Kidney (tissue), 22 donors: ENCODE measurements at places on chromosomes 3 and 15. TPM values are rescaled to one million over a fixed set of nuclear protein-coding genes. Genes with fewer than 3 reads are reported as not detected.

The GRK7 gene
- not detected for total RNA-seq

The TMCO5A gene
- not detected for total RNA-seq

The ADGRG7 gene
- total RNA-seq: not detected

The RPL22L1 gene
- 45.1 TPM for total RNA-seq

The STARD9 gene
- total RNA-seq: 7.2 TPM

The ETV5 gene
- 34.6 TPM for total RNA-seq

The CHRNA7 gene
- 1.6 TPM for total RNA-seq

The SPINT1 gene
- 114 TPM for total RNA-seq

The HTR3E gene
- not detected for total RNA-seq

The SLC2A2 gene
- 12.6 TPM for total RNA-seq

The KCNAB1 gene
- total RNA-seq: 6.6 TPM

The SERPINI2 gene
- total RNA-seq: not detected

The PTPRG gene
- total RNA-seq: 154 TPM

The ROPN1 gene
- total RNA-seq: 0.54 TPM

The TTLL13 gene
- 0.54 TPM for total RNA-seq

The SLC28A1 gene
- total RNA-seq: 12.8 TPM

The CRYBG3 gene
- 20.7 TPM for total RNA-seq

The VPS33B gene
- total RNA-seq: 15.5 TPM

The MNS1 gene
- total RNA-seq: 5.6 TPM

The ISLR2 gene
- total RNA-seq: 1.1 TPM

The NRROS gene
- 11.6 TPM for total RNA-seq

The GOLGA8Q gene
- 1.6 TPM for total RNA-seq
